Activated CD8-positive, alpha-beta T cell treated with anti-CD3 and anti-CD28 coated beads for 36 hours (primary cell): ENCODE measurements at places on chromosomes 12 and 14.

GRCh38 chr12:57204454-57204853, 12.1 kb upstream of the NXPH4 start:
- DNase-seq, result no peak

GRCh38 chr14:54333511-54333910, 63.3 kb upstream of the CDKN3 start:
- no peak for DNase-seq

DNA sequence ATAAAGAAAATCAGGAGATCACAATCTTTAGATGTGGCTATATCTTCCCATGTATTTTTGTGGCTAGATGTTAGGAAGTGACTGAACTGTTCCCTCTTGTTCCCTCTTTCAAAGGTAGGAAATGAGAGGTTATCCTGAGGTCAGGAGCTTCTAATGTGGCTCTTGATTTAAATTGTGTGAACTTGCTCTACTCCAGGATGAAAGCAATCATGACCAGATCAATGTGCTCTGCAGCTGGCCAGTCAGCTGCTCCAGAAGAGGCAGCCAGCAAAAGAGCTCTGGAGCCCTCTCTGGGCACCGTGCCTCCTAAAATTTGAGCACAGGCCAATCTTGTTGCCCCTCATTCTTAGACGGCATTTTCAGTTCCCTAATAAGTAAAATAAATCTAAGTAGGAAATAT, 32.0 kb downstream of the CDK17 start:
- DNase-seq, result no peak

DNA sequence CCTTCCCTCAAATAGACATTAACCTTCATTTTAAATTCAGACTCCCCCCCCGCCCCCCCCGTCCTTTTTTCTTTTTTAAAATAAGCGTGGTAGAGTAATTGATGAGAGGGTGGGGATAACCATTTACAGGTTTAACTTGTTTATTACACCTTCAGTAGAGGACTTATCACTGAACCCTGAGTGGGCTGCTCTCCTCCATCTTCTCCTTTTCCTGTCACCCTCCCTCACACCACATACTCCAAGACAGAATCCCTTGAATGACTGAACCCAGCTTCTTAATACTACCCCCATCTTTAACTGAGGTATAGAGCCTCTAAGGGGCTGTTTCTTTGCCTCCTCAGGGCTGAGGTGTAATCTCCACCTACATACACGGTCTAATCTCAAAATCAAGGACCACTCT, 3.7 kb upstream of the IKZF4 start:
- no peak for DNase-seq

- no peak for DNase-seq
Measured at GRCh38 chr12:93664573-93665138, 12.5 kb upstream of the CRADD start.

- no peak for DNase-seq
Measured at GRCh38 chr12:124820199-124820598, 43.5 kb downstream of the SCARB1 start.

GRCh38 chr12:59858508-59859170, 262.8 kb downstream of the SLC16A7 start:
- DNase-seq, result no peak

DNA sequence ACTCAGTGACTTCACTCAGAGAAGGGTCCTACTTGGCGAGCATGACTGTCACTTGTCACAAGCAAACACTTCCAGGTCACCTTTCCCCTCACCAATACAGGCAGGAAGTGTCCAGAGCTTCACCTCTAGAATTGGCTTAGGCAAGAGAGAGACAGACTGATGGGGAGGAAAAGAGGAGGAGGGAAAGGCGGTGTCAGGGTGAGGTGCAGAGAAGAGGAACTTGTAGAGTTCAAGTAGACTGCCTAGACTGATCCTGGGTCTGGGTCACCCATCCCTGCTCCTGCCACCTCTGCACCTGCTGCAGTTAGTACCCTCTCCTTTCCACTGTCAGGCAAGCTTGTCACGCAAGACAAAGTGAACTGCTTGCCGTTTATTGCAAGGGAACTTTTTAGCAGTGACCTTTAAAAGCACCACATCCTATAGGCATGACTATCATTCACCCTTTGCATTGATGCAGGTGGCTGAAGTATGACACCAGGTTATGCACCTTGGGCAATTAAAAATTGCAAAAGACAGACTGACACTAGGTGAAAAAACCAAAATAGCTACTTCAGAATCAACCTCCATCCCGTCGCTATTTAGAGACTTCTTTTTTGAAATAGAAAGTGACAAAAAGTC, 292.4 kb downstream of the SYT1 start:
- DNase-seq, result no peak

- DNase-seq, result no peak
Measured at GRCh38 chr14:20568393-20568792, 7.5 kb upstream of the RNASE9 start.
